ENCODE measurements at places on chromosomes 3 and 15.

DNA sequence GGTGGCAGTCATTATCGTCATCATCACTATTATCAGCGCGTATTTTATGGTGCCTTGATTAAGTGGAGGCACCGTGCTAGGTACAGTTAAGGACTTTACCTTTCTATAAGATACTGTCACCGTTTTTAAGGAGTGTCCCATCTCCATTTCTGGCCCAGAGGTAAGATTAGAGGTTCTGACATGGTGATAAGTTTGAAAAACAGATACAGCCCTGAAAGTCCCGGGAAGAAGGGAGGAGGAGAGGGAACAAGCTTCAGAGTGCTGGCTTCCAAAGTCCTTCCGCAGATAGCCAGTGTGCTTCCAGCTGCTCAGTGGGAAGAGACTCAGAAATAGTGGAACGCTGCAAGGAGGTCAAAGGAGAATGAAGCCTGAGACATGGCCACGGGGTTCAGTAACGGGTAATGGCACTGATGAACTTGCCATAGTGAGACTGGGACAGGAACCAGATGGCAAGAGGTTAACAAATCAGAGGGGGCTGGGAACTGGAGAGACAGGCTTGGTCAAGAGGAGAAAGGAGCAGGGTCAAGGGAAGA lies 9.1 kb upstream of the TM4SF4 start:
- DNase-seq: no peak

GRCh38 chr3:105867712-105868430 lies 941 bp downstream of the CBLB start:
- no peak for DNase-seq

- DNase-seq: no peak
Measured at GRCh38 chr3:175186511-175186910, 327.4 kb downstream of the NAALADL2 start.

DNA sequence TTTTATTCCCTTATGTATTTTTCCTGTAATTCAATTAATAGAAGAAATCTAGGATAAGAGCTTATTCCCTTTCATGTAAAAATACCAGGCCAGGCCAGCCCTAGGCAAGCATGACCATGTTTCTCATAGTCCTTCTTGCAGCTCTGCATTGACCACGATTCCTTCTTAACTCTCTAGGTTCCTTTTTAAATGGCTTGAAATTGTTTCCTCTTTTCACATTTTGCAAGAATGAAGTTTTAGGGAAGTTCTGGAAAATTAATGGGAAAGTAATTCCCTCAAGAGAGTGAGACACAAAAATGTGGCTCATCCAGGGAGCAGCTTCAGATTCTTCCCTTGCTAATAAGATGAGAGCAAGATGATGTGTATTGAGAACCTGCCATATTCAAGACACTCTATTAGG lies 116.5 kb upstream of the FGF7 start:
- DNase-seq: no peak

DNA sequence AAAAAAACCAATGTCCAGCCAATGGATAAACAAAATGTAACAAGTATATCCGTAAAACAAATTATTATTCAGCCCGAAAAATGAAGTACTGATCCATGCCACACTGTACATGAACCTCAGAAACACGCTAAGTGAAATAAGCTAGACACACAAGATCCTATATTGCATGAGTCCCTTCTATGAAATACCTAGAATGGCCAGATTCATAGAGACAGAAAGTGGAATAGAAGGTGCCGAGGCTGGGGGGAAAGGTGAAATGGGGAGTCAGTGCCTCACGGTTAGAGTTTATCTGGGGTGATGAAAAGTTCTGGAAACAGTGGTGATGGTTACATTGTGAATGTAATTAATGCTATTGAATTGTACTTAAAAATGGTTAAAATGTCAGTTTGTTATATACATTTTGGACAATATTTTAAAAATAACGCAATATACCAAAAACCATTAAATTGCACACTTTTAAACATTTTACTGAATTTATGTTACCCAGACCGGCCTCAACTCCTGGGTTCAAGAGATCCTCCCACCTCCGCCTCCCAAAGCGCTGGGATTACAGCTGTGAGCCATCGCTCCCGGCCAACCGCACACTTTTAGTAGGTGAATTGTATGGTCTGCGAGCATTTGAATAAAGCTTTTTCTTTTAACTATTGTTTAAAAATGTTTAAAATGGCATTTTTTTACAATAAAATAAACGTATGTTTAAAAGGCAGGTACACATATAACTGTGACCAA lies 2.1 kb downstream of the RNF168 start:
- no peak for DNase-seq

GRCh38 chr3:126544596-126545281 lies 14.0 kb downstream of the C3orf22 start:
- no peak for DNase-seq

- DNase-seq: no peak
Measured at GRCh38 chr3:78642226-78643035, 1125.4 kb downstream of the ROBO1 start.

- no peak for DNase-seq
Measured at GRCh38 chr15:62994439-62994838, 48.1 kb upstream of the TPM1 start.

- DNase-seq: peak; percentile 82
Measured at GRCh38 chr15:44662478-44663409, 718 bp downstream of the SPG11 start.

GRCh38 chr3:57160076-57160764 lies 4.9 kb downstream of the IL17RD start:
- no peak for DNase-seq

DNA sequence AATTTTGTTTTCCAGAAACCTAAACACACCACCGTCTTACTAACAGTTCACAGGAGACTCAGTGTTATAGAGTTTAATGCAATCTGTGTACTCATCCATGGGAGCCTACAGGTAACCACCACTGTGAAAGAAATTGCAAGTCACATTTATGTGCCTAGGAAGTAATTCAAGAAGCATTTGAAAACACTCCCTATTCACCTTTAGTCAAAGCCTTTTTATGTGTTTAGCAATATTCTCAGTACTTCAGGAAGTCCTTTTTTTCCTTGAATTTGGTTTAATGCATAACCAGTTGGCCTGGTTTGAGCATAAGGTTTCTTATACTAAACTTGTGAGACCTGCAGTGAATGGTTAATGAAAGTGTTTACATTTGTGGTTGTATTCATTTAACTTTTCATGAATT lies 346.1 kb downstream of the CHST2 start:
- DNase-seq: no peak

- no peak for DNase-seq
Measured at GRCh38 chr3:166837535-166837934, 542.6 kb downstream of the ZBBX start.

DNA sequence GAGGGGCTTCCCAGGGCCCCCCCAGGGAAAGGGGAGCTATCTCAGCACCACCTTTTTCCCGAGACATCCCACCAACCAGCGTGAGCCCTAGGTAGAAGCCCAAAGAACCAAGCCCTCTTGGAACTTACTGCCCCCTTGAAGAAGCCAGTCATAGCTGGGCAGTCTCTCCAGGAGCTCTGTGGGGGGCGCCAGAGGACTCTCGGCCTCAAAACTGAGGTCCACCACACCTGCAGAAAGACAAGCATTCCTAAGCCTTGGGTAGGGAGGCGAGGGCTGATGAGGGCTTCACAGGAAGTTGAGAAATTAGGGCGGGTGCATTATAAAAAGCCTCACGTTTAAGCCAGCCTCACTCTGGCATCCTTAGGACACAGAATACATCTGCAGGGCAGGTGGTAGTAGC lies 9.0 kb downstream of the SSUH2 start:
- DNase-seq: no peak

GRCh38 chr15:97547381-97547780 lies 413.1 kb upstream of the ARRDC4 start:
- DNase-seq: no peak

DNA sequence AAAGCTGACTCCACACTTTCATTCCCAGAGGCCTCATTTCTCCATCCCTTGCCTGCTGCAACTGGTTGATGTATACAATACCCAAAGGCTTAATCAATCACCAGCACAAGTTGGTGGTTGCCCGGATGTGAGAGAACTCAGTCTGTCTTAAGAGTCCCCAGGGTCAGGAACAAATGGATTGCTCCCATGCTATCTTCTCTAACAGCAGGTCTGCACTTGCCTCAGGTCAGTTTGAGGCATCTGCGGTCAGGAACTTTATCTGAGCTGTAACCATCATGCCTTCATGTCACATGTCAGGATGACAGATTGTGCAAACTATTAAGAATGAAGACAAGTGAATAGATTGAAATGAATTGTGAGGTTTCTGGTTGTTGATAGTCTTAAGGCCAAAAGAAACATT lies 56.1 kb downstream of the BFSP2 start:
- DNase-seq: no peak

DNA sequence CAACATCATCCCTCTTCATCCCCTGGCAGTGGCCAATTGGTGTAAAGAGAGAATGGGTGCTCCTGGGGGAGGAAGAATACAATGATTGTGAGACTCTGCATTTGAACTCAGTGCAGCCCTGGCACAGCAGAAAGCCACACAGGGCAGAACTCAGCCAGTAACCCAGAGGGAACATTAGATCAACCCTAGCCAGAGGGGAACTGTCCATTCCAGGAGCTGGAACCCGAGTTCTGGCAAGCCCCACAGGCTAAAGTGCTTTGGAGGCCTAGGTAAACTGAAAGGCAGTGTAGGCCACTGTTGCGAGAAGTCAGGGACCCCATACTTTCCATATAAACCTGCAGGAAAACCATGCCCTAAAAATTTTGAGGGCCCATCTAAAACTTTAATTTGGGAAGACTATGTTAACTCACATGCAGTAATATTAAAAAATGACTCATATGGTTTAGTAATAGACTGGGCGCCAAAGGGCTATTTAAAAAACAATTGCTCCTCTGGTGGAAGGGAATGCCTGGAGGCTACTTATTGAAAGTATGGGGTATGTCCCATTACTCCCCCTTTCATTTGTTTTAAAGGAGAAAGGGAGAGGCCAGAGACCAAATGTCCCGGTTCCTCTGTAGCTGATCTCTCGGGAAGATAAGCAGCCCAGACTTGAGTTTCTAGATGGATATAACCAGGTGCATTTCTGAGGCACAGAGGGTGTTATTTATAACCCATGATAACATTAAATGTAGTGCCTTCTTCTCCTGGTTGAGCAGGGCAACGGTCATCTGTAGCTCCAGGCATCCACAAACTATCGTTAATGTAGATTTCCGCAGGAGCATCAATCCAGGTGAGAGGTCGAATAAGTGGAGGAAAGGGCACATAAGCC lies 5.8 kb upstream of the RAD51 start:
- no peak for DNase-seq

- DNase-seq: no peak
Measured at GRCh38 chr3:185739264-185739701, 85.6 kb downstream of the IGF2BP2 start.

- peak; percentile 23 for DNase-seq
Measured at GRCh38 chr15:64892847-64893403, 18.8 kb upstream of the ANKDD1A start.

DNA sequence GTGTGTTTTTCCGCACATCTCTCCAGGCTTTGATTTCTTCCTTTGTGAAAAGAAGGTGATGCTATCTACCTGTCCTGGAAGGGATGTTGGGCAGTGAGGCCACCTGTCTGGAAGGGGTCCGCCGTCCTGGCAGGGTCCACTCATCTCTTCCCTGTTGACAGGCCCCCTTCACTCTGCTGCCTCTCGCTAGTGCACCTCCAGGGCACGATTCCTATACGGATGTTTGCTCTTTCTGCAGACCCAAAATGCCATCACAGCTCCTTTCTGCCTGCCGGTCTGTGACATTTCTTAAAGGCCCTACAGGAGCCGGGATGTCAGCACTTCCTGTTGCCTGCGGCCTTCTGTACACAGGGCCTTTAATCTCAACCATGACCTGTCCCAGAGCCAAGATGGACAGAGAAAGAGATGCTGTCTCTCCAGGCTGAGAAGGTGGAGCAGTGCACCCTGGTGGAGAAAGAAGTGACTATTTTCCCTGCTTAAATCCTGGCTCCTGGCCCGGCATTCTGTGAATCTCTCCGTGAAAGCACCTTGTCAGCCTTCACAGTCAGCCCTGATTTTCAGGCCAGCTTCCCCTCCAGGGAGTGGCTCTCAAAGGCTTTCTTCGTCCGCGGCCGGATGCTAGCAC lies 7.4 kb downstream of the FAM3D start:
- no peak for DNase-seq

DNA sequence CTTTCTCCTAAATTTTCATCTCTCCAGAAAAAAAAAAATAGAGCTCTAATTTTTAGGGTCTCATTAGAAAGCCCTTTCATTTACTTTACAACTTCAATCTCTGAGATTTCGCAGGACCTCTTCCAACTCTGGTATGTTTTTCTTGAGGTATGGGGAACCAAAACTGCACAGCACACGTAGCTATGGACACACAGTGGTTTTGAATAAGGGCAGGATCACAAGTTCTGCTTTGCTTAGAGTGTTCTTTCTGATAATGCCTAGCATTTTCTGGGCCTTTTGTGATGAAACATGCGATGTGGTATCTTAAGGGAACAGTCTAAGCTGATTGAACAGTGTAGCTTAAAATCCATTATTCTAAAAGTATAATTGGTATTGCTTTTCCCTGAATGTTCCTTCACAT lies 25.3 kb downstream of the ZNF592 start:
- DNase-seq: no peak

DNA sequence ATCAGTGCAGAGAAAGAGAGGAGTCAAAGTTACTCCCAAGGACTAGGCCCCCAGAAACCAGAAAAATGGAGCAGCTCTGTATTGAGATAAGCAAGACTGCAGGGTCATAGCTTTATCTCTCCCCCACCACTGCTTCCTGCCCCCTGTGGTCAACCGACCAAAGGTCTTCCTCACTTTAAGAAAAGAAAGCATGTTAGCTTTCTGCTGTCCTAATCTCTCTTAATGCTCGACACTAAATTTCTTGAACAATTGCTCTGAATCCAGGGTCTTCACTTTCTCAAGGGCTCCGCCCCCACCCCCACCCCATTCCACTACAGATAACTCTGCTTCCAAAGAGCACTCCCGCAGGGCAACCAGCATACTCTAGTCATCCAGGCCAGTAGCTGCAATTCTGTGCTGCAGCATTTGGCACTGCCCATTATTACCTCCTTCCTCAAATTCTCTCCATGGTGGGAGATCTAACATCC lies 31.9 kb downstream of the TNIK start:
- DNase-seq: no peak

GRCh38 chr3:181457756-181458155 lies 254.0 kb upstream of the SOX2 start:
- DNase-seq: no peak

DNA sequence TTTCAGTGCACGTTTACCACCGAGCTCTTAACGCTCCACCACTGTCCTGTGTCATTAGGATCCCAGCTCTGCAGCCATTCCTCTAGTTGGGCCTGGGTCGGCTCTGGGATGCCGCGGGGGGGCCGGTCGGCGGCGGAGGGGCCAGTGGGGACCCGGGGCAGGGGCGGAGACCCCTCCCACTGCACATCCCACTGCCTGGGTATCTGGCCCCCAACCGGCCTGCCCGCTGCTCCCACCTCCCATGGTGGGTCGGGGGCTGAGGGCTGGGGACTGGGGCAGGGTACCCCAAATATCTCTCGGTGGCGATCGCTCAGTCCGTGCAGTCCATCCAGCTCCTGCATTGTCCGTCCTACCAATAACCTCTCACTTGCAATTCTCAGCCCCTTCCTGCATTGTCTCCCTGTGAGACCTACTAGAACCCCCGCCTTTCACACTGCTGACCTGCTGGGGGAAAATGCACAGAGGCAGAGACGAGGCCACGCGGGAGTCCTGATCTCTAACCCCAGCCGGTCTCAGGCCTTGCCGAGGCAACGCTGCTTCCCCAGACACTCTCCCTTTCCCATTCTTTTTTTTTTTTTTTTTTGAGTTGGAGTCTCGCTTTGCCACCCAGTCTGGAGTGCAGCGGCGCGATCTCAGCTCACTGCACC lies 24.0 kb upstream of the MUC20 start:
- DNase-seq: no peak

- DNase-seq: no peak
Measured at GRCh38 chr3:32438596-32439344, 47.1 kb downstream of the CMTM7 start.
